ENCODE measurements at places on chromosomes 2 and 18.
A peak's percentile ranks its signal among the peaks of the same experiment; 100 is the strongest.

DNA sequence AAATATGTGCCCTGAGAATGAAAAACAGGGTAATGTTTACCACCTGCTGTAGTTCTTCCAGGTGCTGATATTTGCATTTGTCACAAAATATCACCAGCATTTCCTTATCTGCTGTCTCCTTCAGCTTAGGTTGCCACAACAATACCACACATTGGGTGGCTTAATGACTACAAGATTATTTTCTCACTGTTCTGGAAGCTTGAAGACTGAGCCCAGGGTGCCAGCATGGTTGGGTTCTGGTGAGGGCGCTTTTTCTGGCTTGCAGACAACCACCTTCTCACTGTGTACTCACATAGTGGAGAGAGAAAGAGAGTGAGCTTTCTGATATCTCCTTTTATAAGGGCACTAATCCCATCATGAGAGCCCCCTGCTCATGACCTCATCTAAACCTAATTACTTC, 407.5 kb upstream of the RGPD4 start:
- peak; percentile 15 for DNase-seq

- DNase-seq, result no peak
Observed at GRCh38 chr18:79374408-79375171, 21.1 kb upstream of the NFATC1 start.

GRCh38 chr2:71546777-71547281, 93.5 kb downstream of the DYSF start:
- DNase-seq, result no peak

GRCh38 chr18:55302167-55302833, 285.7 kb downstream of the TCF4 start:
- no peak for DNase-seq

DNA sequence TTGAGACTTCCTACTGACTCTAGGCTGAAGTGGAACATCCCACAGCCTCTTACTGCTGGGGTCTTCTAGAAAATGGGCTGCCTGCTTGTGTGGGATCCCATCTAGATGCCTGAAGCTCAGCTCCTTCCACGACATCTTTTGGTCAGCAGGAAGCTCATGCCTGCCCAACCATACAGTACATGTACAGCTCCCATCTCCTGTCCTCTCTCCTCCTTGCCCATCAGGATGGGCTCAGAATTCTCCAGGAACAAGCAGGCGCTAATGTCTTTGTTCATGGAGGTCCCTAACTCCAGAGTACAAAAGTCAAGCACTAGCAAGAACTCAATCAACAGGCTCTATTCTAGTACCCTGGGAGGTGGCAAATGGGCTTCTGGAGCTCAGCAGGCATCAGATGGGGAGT, 31.7 kb upstream of the GPR17 start:
- DNase-seq, result no peak

DNA sequence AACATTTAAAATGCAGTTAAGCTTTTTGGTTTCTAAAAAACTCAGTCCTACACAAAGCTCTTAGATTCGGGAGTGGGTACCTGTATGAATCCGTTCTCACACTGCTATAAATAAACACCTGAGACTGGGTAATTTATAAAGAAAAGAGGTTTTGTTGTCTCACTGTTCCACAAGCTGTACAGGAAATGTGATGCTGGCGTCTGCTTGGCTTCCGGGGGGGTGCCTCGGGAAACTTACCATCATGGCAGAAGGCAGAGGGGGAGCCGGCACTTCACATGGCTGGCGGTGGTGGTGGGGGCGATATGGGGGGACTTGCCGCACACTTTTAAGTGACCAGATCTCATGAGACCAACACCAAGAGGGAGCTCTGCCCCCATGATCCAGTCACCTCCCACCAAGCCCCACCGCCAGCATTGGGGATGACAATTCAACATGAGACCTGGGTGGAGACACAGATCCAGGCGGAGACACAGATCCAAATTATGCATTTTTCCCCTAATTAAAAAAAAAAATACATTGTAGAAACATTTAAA, 222.5 kb downstream of the GBX2 start:
- DNase-seq, result peak; percentile 28

DNA sequence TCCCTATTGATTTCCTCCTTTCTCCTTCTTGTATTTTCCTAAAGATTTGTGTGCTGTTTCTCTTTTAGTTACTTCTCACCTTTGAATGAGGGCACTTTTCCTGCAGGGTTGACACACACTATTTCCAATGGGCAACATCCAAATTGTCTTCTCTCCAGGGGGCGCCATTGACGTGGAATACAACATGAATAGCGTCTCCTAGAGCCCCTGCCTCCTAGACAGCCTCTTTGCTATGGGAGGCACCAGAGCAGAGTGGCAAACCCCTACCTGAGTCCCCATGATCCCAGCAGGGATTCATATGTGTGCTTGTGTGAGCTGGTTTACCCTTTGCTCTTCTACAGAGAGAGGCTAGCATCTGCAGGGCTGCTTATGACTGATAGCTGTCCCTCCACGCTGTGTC, 61.3 kb upstream of the ITSN2 start:
- peak; percentile 29 for DNase-seq

DNA sequence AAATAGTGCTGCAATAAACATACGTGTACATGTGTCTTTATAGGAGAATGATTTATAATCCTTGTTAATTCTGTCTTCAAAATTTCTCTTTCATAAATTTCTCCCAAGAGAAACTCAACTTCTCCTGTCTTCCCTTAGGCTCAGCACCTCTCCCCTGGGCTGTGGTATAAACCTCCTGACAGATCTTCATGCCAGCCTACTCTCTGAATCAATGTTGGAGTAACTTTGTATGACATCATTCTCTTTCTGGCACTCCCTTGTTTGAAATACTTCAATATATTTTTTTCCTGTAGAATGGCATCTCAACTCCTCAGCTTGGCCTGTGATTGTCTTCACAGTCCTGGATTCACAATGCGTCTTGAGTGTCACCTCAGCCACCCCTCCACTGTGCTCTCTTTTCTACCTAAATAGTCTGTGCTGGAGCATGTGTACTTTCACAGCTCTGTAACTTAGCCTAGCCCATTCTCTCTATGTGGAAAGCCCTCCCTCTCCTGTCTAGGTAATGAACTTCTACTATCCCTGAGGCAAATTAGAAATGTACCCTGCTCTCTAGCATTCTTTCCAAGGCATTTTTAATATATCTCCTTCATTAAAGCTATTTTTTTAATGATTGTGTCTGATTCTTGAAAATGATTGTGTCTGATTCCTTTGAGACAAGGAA, 649.9 kb upstream of the FANCL start:
- no peak for DNase-seq
